CD4-positive, alpha-beta T cell treated with Interleukin-21 for 1 hour (primary cell): ENCODE measurements at places on chromosomes 13 and 19.

DNA sequence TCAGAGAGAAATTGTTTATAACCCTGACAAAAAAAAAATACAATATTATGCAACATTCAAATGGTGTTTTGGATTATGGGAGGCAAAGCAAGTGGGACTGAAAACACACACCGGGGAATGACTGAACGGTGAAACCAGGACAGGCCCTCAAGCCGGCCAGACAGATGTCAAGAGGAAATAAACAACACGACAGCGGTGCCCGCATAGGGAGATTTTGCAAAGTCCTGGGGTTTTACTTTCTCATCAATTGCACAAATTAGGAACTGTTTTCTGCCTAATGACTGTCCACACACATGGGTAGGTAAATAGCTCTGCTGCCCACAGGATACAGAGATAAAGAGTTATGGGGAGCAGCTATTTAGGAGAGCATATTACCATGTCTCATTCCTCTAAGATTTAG is 134.5 kb downstream of the IRS2 start:
- DNase-seq: no peak

- no peak for DNase-seq
Observed at GRCh38 chr19:934197-934840, 8.5 kb downstream of the ARID3A start.

DNA sequence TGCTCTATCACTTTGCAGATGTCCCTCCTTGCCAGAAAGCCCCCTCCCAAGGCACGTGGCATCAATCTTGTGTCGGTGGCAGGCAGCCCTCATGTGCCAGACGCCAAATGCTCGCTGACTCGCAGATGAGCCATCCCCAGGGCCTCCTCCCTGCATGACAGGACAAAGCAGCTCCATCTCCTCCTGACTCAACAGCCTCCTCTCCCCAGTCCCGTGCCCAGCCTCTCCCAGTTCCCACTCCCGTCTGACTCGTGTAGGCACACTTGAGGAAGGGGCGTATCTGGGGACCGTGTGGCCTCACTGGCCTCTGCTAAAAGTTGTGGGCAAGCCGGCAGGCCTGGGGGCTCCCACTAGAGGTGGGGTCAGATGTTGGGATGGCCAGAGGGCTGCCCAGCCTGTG is 133.6 kb downstream of the STK24 start:
- no peak for DNase-seq

DNA sequence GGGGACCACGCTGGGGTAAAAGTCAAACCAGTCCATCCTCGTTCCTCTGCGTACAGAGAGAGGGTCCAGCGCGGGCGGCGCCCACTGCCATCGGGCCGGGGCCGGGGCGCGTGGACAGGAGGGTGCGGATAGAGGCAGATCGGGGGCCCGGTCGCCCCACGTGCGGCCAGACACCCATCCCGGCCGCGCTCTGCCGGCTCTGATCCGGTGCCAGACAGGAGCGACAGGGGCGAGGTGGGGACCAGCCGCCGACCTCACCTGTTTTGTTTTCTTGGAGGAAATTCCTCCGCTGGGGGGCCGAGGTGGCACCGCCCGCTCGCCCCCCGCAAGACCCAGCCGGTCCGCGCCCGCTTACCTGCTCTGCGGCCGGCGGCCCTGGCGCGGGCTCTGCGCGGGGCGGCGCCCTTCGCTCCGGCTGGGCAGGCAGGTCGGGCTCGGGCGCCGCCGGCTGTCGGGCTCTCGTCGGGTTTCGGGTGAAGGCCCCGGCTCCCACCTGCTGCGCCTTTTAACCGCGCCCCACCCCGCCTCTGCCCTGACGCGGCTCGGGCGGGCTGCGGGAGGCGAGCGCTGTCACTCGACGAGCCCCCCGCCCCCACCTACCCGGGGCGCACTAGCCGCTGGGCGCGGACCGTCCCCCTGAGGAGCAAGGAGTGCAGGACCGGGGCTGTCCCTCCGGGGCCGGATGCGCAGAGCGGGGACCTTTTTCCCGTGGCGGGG is at the start of gene GJB6:
Gene GJB6, minus strand, starts transcription at position 481 of the 717 bp plus-strand sequence. CDS start 8,839 bp downstream, outside the sequence.
- peak; percentile 8 for DNase-seq

- no peak for DNase-seq
Observed at GRCh38 chr19:49916839-49917733, 11.9 kb upstream of the ATF5 start.

GRCh38 chr13:100100115-100100879 is 11.4 kb downstream of the PCCA start:
- DNase-seq: no peak

DNA sequence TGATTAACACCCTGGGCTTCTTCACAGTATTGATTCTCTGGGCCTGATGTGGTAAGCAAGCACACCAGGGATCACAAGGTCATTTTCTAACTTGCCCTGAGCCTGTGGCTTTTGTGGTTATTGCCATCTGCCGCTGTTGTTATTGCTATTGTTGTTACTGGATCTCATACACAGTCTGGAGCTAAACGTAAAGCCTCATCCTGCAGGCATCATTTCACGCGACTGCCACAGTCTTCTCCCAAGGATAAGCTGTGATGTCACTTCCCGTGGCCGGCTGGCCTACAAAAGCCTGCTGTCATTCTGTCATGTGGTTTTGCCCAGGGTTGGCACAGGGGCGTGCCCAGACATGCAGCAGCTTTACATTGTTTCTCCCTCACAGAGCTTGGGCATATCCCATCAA is 154.0 kb upstream of the GPR12 start:
- DNase-seq: peak; percentile 1

DNA sequence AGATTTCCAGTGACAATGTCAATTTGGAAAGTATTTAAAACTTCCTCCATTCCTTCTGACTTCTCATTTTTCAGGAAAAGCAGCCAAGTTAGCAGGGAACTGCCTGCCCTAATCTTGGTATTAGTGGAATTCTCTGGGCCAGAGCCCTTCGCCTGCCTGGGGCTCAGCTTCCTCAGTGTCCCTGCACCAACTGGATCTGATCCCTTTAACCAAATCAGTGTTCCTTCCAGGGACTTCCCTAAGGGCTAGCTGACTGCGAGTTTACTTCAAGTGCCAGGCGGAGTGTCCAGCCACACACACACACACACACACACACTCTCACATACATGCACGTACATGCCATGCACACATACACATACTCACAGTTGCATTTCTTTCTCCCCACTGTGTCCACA is 20.0 kb downstream of the RAB20 start:
- no peak for DNase-seq

GRCh38 chr13:33512880-33513554 is 227.5 kb upstream of the STARD13 start:
- no peak for DNase-seq

DNA sequence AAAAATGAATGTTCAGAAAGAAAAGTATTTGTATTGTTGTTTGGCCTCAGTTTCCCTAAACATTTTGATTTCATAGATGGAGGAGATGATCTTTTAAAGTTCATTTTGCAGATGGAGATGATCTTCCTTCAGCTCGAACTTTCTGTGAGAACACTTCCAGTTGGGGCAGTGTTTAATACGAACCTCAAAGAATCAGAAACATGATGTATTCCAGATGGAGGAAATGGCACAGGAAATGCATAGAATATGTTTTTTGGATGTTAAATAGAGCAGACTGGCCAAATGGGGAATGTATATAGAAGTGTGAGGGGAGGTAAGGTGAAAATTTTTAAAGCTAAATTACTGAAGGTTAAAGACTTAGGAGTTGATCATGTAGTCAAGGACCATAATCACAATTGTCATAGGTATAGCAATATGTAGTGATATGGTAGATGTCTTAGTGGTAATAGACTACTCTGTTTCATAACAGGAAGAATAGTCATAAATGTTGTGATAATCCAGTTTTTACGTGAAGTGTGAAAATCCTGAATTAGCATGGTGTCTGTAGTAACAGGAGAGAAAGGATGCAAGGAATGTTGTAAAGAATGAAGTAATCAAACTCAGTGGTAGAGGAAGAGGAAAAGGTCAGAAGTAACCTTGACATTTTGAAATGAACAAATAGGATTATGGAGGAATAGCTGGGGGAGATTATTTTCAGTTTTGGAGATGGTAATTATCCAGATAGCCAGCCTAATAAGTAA is 5.1 kb downstream of the RAP2A start:
- DNase-seq: no peak

GRCh38 chr19:33064792-33065550 is at the start of gene RHPN2:
Gene RHPN2, minus strand, starts transcription at chr19:33064888. Its CDS starts 36 bp downstream, at chr19:33064852.
- peak; percentile 43 for DNase-seq

- DNase-seq: no peak
Observed at GRCh38 chr19:35587321-35587720, 1.3 kb downstream of the PMIS2 start.

DNA sequence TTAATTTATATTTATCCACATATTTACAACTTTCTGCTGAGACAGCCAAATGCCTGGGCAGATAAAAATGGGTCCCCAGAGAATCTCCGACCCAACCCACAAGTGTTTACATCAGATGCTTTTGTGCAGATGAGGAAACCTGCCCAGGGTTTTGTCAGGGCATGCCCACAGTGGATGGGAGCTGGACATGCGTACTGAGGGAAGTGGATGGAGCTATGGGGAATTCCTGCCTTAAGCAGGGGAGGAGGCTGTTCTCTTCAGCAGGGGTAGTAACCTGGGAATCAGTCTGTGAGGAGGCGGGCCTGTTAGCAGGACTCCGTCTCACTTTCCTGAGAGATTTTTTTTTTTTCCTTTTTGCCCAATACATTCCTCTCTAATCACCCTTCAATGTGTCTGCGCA is 122.9 kb downstream of the RFC3 start:
- no peak for DNase-seq

DNA sequence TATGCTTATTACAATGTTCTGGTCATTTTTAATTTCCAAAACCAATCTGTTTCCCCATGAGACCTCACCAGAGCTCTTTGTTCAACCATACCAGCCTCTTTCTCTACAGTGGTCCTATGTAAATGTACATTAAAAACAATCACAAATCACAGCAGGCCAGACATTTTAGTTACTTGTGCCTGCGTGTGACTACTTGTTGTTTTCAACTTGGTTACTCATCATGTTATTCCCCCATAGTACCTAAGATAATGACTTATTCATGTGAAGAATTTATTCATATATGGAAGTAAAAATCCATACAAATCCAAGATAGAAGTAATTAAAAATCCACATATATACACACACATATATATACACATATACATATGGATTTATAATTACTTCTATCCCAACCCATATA is 379.6 kb downstream of the SLITRK6 start:
- no peak for DNase-seq

- no peak for DNase-seq
Observed at GRCh38 chr13:47251771-47252170, 354.9 kb upstream of the HTR2A start.

DNA sequence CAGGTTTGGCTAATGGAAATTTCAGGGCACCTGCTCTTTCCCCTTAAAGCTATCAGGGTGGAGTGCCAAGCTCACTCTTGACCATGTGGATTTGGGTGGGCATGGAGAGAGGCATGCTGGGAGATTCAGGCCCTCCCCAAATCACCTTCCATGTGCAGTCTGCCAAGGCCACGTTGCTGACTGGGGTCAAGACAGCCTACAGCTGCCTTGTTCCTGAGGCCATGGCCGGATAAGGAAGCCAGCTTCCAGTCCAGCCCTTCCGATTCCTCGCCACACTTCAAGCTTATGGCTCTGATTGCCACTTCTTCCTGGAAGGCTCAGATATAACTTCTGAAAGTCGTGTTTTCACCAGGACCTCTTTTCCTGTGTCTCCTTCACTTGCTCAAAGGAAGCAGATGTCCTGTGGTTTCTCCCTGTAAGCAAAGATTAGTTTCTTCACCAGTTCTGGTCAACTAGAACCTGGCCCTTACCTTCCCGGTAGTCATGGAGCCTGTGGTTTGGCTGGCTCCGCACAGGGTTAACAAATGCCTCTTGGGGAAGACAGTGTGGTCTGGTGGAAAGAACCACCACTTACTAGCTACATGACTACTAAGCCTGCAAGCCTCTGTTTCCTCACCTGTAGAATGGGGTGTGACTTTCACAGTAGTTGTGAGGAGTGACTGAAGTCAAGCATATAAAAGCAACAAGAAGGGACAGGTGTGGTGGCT is 16.1 kb upstream of the TPT1 start:
- DNase-seq: no peak

- peak; percentile 51 for DNase-seq
Observed at GRCh38 chr19:4916292-4917082, 7.2 kb downstream of the UHRF1 start.

DNA sequence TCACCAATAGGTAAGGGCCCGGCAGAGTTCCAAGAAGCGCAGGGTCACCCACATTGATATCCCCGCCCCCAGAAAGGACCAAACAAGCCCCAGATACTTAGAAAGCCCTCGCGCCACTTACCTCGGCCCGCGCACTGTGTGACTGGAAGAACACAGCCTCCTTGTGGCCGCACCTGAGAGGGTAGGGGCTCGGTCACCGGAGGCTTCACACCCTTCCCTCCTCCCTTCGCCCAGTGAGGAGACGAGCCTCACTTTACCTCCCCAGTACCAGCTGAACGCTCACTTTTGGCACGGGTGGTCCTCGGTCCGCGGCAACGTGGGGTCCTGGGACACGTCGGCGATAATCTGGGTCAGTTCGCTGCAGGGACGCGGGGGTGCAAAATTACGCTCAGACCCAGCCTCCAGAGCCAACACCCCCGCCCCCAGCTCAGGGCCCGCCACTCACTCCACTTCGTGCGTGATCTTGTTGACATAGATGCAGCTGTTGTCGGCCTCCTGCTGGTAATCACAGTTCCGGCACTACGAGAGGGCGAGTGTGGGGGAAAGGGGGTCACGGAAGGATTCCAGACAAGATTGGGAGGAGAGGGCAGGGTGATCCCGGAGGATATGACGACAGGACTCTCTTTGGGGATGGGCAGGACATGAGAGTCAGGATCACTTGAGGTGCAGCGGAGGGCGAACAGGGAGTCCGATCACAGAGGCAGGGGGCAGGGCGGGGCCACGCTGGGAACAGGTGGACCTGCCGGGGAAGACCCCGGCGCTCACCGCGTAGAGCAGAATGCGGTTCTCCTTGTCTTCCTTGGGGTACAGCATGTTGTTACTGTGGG is 568 bp downstream of the POLR2I start:
- peak; percentile 31 for DNase-seq

- no peak for DNase-seq
Observed at GRCh38 chr13:95156208-95156607, 145.0 kb downstream of the ABCC4 start.

DNA sequence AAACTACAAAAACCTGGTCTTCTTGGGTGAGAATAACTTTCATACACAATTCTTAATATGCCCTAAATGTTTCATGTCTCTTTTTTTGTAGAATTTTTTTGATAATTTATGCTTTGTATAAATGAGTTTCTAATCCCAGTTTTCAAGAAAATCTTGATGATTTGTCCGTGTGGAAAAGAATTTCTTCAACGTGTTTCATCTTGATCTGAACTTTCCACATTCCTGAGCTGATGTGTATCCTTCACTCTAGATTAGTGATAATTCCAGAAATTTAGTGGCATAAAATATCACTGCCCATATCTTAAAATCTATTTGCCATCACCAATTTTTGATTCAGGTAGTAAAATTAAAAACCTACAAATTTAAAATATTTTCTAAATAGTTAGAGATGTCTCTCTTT is 24.6 kb downstream of the ZNF431 start:
- no peak for DNase-seq
